ENCODE measurements at places on chromosomes 6 and 20.

- no peak for DNase-seq
Observed at GRCh38 chr20:36498386-36499179, 42.7 kb upstream of the MYL9 start.

DNA sequence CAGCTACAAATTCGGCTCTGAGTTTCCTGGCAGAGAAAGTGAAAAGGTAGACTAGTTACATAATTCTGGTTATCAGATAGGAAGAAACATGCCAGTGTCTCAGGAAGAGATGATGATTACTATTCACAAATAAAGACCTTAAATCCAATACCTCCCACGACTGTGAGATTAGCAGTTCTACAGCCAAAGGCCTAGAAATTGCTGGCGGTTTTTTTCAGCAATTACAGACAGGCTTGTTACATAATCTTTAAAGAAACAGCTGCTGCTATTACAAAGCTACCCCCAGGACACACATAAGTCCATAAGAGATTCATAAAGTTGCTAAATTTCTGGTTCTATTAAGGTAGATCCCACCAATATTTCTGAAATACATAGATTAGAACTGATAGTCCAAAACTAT lies 40.2 kb downstream of the PIGU start:
- DNase-seq = no peak

DNA sequence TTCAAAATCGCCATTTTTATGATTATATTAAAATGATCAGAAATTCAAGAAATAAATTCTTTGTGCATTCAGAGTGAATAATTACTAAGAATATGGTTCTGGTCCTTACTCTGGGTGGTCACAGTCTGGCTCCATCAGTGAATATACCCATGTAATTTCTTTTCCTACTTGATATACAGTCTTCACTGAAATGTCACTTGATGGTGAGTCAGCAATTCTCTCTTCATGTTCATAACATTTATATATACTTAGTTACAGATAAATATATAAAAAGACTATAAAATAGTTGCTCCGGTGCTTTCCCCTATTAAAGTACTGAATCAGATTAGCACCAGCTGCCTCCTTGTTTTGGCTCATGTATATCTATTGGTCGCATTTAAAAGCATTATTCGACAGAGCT lies 56.4 kb upstream of the MTRF1L start:
- DNase-seq = no peak

- no peak for DNase-seq
Observed at GRCh38 chr6:122832459-122832858, 43.4 kb downstream of the SMPDL3A start.

GRCh38 chr6:3072798-3073197 lies 4.5 kb downstream of the RIPK1 start:
- no peak for DNase-seq
